Renal pelvis (tissue), 12 donors: ENCODE measurements at places on chromosomes 1 and 21. TPM values are rescaled to one million over a fixed set of nuclear protein-coding genes. Genes with fewer than 3 reads are reported as not detected.

- DNase-seq, result no peak
Observed at GRCh38 chr1:31930836-31931592, 7.2 kb downstream of the PTP4A2 start.

DNA sequence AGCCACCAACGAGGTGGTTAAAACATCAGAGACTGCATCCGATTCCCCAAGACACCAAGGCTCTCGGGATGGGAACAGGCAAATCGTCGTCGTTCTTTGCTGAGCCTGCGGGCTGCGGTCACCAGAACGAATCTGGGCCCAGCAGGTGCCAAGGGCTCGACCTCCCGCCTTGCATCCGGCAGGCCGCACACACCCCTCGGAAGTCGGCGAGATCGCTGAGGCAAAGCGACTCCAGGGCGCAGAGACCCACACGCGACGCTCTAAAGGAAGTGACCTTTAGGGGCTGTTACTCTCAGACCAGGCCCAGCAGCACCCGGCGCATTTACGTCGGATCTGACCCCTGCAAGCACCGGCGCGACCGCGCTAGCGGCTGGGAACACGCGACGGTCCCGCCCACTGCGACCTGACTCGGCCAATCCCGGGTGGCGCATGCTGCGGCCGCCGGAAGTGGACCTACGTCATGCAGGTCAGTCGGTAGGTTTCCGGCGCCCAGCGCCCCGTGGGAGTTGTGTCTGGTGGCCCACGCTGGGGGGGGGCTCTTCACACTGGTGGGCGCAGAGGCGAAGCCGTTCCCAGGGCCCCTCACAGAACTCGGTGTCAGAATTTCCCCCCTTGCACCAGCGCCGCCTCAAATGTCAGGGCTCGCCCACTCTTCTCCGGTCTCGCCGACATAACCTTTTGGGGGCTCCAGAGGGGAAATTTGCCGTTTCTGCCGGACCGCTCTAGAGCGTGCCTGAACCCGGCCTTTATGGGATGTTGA lies 7.5 kb upstream of the PARK7 start:
- peak; percentile 92 for DNase-seq

- no peak for DNase-seq
Observed at GRCh38 chr1:3727042-3727824, 25.0 kb upstream of the CCDC27 start.

DNA sequence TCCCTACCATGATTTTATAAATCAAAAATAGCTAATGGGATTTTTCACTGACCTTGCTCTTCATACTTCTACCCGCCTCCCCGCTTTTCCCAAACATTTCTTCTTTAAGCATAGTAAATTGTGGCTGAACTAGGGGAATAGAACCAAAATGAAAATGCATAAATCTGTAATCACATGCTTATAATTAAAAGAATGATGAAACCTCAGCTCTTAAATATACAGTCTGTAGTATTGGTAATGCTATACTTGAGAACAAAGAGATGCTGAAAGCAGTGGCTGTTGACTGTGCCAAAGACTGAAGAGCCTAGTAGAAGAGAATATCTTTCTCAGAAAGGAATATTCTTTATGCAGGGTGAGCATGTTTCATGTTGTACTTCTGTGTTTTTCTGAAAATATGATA lies 249.1 kb downstream of the GREM2 start:
- DNase-seq, result no peak

- no peak for DNase-seq
Observed at GRCh38 chr1:232987774-232988140, 37.3 kb downstream of the NTPCR start.

GRCh38 chr1:76142771-76143540 lies 68.4 kb downstream of the ST6GALNAC3 start:
- DNase-seq, result no peak

- no peak for DNase-seq
Observed at GRCh38 chr1:41536361-41536802, 51.9 kb upstream of the EDN2 start.

DNA sequence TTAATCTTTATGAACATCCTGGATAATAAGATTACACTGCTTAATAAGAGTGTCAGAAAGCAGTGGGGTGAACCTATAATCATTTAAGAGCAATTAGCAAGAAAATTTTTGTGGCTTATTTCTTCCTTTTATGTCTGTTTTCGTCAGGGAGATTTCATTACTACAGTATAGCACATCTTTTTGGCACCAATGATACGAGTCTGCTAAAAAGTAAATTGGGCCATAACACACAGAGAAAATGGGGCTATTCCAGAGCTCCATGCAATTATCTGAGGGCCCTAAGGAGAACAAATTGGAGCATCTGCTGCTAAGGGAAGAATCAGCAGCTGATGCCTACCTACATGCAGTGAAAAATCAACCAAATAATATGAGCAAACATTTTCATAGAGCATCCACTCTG lies 330.3 kb upstream of the NCAM2 start:
- no peak for DNase-seq

GRCh38 chr1:246705368-246705767 lies 18.8 kb upstream of the SCCPDH start:
- DNase-seq, result no peak

DNA sequence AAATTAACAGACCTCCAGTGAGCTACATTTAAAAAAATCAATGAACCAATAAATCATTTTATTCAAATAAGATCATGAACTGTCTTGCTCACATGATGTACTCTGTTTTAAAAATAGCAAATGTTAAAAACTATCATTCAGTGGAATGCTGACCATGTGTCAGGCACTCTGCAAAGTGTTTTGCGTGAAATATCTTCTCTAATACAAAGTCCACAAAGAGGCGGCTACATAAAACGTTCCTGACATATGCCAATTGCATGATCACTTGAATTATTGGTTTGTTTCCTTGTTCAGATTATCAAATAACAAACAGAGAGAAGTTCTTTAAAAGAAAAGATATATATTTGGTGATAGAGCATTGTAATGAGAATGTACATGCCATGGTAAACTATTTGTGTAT lies 10.7 kb downstream of the FMO2 start:
- DNase-seq, result no peak

DNA sequence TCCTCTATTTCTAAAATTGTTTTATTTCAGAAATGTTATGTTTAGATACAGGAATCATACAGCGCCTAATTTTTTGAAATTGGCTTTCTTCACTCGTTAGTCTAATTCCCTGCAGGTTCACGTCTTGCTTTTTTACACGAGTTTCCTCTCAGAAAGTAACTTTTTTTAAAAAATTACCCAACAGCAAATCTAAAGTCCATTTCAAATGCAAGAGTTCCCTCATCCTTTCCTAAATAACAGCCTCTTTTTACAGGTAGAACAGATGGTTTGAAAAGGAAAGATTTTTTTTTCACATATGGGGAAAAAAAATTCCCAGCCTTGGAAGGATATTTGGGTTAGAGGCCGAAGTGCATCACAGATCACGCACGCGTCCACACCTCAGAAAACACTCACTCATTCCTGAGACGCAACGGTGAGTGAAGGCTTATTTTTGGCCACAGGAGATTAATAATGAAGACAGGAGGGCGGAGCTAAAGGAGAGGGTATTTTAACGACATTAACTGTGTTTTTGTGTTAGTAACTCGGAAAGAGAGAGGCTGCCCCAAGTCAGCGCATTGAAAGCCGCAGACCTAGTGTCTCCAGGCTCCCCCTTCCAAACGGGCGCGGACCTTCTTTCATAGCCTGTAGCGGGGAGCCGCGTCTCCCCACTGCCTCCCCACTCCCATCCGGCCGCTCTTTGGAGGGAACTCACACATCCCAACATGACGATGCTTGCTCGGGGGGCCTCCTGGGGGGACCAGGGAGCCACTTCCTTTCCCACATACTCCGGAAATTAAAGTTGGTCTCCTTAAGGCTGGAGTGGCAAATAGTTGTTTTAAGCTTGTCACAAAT lies 969 bp upstream of the RIPK4 start:
- no peak for DNase-seq

DNA sequence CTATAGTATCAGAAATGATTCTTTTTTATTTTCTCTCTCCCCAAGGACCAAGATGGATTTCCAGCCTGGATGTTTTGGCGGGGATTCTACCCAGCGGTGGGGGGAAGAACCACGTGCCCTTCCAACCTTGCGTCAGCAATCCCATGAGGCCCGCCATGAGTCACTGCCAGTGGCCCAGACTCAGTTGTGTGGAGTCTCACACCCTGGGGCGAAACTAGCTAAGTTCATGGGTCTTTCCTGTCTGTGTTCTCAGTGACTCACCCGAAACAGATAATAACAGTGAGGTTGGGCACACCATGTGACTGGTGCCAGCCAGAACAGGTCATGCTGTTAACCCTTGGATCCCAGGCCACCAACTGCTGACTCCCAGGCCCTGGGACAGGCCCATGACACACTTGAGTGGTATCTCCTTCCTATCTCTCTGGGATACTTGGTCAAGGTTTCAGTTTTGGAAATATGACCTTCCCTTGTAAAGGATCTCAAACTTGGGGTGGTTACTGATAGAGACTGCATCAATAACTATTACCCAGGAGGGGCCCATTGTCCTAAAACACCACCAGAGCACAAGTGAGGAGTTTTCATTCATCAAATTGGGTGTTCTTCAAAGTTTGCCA lies 98.0 kb upstream of the DUSP10 start:
- DNase-seq, result no peak

DNA sequence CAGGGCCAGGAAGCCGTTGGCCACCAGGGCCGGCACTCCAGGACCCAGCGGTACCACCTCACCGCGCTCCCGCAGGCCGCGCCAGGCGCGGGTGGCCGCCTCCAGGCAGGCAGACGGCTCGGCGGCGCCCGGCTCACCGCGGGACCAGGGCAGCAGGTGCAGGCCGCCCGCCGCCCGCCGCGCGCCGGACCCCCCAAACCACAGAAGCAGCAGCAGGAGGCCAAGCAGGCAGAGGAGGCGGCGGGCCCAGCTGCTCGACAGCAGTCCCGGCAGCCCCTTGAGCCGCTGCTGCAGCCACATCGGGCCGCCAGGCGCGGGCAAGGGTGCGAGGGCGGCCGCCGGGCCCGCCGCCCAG lies 312 bp downstream of the KIAA2013 start:
- no peak for DNase-seq

- DNase-seq, result no peak
Observed at GRCh38 chr1:19484798-19485361, 459 bp downstream of the CAPZB start.

Gene GJB4
- polyA plus RNA-seq, result 0.66 TPM

Gene CD247
- polyA plus RNA-seq, result 0.83 TPM

Gene NR1I3
- 4.6 TPM for polyA plus RNA-seq

Gene ICOSLG
- 9.0 TPM for polyA plus RNA-seq

Gene RASAL2
- 22.6 TPM for polyA plus RNA-seq

Gene GSTM5
- 72.6 TPM for polyA plus RNA-seq

Gene PDZK1
- 244 TPM for polyA plus RNA-seq

Gene NHLH2
- polyA plus RNA-seq, result not detected
